ENCODE measurements at places on chromosomes 7 and 10. TPM values are rescaled to one million over a fixed set of nuclear protein-coding genes. Genes with fewer than 3 reads are reported as not detected.

DNA sequence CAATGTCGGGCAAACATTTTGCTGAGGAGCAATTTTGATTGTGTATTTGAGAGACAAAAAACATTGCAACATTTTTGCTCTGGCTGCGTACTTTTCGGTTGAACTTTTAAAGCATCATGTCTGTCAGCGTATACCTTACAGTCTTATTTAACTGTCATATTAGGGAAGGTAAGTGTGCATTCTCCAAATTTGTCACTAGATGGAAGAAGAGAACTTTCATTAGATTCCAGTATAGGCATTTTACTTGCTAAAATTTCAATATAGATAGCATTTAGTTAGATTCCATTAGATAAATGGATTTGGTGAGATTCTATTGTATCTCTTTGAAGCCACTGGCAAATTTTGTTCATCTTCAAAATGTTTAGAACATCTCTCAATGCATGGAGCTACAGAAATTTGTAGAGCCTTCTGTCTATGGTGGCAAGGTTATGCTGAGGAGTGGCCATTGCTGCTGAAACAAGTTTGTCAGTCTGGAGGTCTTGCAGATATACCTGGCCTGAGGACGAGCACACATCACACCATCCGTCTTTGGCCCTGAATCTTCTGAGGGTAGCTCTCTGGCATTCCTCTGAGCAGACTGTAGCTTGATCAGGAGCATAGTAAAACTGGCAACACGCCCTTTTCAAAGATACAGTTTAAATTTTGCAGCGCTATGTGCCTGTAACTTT, 437.5 kb upstream of the MBL2 start:
- DNase-seq = no peak
- no peaks in the 10 kb centered on the region for H3K36me3 ChIP-seq
- no peak overlapping the region for H3K4me3 ChIP-seq
- no peak overlapping the region for H3K27ac ChIP-seq

The ETV1 gene
- total RNA-seq = 0.83 TPM

The SUPV3L1 gene
- 10.4 TPM for total RNA-seq

The PFKFB3 gene
- 37.8 TPM for total RNA-seq

Data from esophagus squamous epithelium (tissue), 5 donors.